ENCODE measurements at places on chromosomes 2 and 18. TPM values are rescaled to one million over a fixed set of nuclear protein-coding genes. Genes with fewer than 3 reads are reported as not detected.

DNA sequence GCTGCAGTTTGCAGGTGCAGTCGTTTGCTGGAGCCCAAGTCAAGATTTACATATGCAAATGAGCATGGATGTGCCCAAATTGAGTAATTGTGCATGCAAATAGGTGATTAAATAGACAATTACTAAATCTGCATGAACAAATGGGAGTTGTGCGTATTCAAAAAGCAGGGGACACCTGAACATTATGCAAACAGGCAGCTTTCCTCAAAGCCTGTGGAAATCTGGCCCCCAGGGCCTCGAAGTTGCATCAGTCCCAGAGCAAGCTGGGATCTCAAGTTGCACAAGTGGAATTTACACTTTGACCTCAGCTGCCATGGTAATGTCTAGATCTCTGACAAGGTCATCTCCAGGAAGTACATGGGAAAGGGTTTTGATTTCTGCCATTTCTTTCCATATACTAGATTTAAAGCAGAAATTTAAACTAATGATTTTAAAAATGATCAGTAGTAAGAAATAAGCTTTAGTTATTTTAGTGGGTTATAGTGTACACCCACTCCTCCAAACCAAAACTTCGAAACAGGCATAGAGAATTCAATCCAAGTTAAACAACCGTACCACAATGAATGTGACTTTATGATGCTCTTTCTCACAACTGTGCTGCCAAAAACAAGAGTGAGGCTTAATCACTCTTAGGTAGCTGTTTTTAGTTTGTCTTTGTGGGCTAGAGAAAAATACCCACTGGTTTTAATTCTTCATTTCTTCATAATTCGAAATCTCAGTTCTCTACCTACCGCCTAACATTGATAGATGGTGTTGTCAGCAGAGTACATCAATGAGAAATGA, 110.7 kb downstream of the RND3 start:
- DNase-seq, result peak; percentile 6

- DNase-seq, result no peak
These were observed 98.7 kb downstream of the PIGN start for GRCh38 chr18:62088156-62088555.

DNA sequence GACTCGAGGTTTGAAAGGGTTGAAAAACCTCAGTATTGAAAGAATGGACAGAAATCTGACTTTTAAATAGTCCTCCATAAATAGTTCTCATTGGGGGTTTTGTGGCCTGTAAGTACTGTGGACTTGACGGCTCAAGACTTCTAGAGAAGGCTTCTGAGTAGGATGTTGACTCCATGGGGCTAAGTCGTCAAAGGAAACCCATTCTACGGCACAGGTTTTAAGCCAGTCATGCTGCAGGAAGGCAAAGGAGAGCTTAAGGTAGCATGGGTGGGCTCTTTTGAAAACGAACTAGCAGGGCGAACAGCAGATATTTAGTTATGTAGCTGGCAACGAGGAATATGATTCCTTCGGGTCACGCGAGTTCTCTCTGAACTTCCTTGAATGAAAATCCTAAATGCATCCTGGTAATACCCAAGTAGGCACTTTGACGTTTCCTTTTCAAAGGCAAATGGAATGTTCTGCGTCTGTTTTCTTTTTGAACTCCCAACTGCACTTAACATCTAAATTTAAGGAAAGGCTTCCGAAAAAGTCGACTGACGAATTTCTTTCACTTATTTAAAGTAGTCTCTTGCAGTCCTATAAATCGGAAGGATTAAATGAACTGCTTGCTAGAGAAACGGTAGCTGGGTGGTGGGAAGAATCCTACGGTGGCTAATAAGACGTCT, 1.1 kb upstream of the NEDD4L start:
- DNase-seq, result no peak

DNA sequence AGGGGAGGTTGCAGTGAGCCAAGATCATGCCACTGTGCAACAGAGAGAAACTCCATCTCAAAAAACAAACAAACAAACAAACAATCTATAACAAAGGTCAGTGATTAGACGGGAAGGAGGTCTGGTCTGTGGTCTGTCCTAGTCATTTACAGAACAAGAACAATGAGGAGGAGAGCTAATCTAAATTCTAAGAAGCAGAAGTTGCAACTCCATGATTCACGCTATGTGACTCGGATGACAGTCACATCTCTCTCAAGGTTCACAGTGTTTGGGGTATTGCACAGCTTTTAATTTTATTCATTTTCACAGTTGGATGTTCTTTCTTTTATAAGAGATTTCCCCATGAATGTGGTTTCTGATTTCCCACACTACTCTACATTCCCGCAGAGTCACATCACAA, 218.7 kb upstream of the PIEZO2 start:
- DNase-seq, result no peak

DNA sequence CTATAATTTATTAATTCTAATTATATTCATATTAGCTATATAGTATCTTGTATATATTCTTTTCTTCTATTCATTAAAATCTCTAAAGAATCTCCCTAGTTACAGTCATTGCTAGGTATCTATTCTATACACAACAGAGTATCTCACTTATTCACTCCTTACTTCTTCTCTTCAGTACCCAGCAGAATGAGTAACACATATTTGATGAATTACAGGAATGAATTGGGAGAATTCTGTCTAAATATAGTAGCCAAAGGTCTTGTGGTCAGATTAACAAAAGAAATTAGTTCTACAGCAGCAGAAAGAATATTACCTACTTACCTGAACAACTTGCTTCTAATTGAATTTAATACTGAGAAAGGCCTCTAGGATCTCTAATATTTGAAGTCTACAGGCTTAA, 758.0 kb upstream of the ZEB2 start:
- no peak for DNase-seq

DNA sequence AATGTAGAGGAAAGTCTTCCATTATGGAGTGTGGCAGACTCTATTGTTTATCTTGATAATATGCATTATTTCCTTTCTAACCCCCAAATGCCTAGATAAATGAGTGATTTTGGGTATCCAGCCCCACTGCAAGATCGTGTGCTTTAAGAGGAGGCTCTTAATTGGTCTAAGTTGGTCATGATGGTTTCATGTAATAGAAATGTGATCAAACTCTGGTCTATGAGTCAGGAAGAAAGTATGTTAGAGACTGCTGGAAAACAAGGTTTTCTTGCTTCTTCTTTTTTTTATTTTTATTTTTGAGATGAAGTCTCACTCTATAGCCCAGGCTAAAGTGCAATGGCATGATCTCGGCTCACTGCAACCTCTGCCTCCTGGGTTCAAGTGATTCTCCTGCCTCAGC, 344.5 kb upstream of the TNP1 start:
- DNase-seq, result no peak

DNA sequence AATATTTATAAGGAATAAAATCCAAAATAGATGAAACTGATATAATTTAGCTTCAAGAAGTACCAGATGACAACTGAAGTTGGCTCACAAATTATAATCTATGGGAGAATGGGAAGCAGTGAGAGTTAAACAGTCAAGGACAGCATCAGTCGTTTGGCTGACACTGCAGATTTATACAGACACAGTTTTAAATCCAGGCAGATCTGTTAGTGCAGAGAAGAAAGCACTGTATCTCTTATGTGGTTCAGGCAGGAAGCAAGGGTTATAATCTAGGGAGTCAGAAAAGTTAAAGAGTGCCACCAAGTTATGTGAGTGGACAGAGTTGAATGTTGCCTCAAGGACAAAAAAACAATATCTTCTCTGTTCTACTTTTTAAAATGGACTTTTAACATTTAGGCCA, 880.2 kb downstream of the TSN start:
- no peak for DNase-seq

GRCh38 chr2:111622859-111623258, 261.1 kb downstream of the ANAPC1 start:
- DNase-seq, result no peak

DNA sequence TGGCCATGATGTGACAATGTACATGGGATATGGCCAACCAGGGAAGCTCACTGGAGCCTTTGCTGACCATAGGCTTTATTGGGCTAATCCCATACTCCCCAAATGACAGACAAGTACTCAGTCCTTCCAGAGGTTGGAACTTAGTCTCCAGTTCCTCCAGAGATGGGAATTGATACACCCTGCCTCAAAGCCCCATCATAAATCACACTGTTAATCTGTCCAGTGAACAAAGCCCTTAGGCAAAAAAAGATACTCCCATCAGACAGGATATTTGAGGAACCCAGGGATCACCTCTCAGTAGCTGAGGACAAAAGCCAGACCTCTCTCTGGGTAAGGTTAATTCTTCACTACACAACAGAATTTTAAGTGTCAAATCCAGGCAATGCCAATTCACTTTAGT, 247.5 kb upstream of the CDH20 start:
- DNase-seq, result no peak

DNA sequence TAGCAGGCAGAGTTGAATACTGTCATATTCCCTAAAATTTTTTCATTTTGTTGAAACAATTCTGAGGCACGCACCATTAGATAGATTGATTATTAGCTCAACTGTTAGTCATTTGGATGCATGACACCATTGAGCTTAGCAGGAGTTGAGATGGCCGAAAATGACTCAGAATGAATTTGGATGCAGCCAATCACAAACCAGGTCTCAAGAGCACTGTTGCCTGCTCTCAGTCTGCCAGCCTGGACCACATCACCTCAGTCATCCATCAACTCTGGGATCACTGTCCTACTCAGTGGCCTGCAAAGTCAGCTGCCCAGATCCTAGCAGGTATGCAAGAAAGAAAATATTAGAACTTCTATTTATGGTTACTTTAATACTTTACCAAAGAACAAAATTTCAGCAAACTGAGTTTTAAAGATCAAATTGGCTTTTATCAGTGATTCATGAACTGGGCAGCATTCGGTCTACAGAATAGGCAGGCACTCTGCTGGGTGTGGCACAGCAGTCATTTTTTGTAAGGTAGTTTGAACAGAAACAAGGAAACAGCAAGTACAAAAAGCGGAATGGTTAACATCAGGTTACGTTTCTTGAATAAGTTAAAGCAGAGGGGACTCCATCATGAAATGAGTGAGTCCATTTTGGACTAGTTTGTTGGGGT, 152.7 kb upstream of the ARHGAP28 start:
- no peak for DNase-seq

NYAP2 gene
- total RNA-seq, result 0.36 TPM

HOXD4 gene
- total RNA-seq, result 1.3 TPM

CD207 gene
- total RNA-seq, result not detected

CHRND gene
- 5.8 TPM for total RNA-seq

UGT1A6 gene
- total RNA-seq, result not detected

CPS1 gene
- total RNA-seq, result 7.9 TPM
